Stimulated activated CD4-positive, alpha-beta T cell treated with anti-CD3 and anti-CD28 coated beads, Interleukin-2, amount 100 ng/mL, for 24 hours (primary cell): ENCODE measurements at places on chromosomes 12 and 14.

GRCh38 chr12:26198742-26199141 lies 3.4 kb downstream of the SSPN start:
- no peak for DNase-seq

DNA sequence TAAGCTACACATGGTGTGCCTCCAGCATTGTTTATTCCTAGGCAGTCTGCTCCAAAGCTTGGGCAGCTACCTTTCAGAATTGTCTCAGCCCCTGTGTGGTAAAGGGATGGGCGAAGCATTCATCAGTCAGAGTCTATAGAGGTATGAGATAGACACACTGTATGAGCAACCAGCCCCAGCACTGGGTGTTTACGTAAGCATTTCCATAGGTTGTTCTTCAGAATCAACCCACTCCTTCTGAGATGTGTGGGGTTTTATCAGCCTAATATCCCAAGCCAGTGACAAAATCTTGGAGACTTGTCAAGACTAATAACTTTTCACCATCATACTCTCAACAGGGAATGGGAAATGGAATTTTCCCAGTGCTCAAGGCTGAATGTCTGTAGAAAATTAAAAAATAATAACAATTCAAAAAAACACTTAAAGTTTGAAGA lies 98.2 kb downstream of the BTG1 start:
- no peak for DNase-seq

DNA sequence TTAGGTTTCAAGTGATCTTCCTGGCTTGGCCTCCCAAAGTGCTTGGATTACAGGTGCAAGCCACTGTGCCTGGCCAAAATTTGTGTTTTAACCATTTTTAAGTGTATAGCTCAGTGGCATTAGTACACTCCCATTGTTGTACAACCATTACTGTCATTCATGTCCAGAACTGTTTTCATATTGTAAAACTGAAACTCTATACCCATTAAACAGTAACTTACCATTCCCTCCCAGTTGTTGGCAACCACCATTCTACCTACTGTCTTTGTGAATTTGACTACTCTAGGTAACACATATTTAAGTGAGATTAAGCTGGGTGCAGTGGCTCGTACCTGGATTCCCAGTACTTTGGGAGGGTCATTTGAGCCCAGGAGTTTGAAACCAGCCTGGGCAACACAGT lies 67.3 kb upstream of the KCNH3 start:
- DNase-seq, result no peak

DNA sequence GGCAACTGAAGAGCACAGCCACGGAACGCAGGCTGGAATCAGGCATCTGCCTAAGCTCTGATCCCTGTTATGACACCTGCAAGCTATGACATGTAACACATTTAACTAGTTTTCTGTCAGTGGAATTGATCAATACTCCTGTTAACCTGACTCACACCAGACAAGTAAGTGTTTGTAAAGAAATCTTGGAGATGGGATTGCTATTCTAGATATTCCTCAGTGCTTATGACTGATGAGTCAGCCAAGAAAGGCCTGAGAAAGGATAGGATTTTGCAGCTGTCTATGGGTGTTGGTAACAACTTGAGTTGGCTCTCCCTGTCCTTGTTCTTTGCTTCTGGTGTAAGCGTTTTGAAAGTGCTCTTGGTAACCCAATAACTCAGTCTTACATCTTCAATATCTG lies 110.5 kb downstream of the GPR135 start:
- DNase-seq, result no peak

- no peak for DNase-seq
Observed at GRCh38 chr12:75505706-75506312, 5.6 kb downstream of the KRR1 start.

DNA sequence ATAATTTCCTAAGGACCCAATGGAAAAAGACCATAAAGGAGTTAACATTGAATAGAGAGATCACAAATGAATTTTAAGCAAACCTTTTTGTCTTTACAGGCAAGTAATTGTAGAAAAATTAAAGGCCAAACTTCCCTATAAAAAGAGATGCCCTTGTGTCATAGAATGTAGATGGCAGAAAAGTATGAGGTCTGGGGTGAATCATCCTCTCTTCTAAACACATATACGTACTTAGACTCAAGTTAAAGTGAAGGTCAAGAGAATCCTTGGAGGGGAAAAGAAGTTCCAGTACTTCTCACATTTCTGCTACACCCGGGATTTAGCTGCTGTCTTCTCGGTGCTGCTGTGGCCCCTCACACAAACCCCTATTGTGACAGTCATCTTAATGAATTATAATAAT lies 116.2 kb upstream of the ARID2 start:
- no peak for DNase-seq

- peak; percentile 81 for DNase-seq
Observed at GRCh38 chr12:14257734-14258574, 107.5 kb upstream of the ATF7IP start.

- peak; percentile 74 for DNase-seq
Observed at GRCh38 chr14:24430682-24431568, 1.2 kb downstream of the KHNYN start.

DNA sequence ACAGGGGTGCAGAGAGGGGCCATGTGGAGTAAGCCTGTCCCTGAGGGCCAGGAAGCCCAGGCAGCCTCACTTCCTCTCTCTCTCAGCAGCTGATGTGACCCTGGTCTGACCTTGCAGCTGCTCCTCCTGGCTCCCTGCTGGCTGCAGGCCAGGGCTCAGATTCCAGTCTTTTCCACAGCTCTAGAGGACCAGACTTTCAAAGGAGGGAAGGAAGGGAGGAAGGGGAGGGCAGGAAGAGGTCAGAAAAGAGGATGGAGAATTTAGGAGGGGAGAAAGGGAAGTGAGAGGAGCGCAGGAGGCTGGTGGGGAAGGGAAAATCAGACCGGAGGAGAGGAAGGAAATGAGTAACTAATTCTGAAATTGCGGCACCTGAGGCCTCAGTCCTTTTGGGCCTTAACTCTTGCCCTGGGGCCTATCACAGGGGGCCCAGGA lies 40.9 kb upstream of the VASH1 start:
- no peak for DNase-seq

- DNase-seq, result no peak
Observed at GRCh38 chr12:2803635-2804392, 8.7 kb upstream of the ITFG2 start.

GRCh38 chr12:90683871-90684270 lies 271.1 kb downstream of the CCER1 start:
- no peak for DNase-seq

DNA sequence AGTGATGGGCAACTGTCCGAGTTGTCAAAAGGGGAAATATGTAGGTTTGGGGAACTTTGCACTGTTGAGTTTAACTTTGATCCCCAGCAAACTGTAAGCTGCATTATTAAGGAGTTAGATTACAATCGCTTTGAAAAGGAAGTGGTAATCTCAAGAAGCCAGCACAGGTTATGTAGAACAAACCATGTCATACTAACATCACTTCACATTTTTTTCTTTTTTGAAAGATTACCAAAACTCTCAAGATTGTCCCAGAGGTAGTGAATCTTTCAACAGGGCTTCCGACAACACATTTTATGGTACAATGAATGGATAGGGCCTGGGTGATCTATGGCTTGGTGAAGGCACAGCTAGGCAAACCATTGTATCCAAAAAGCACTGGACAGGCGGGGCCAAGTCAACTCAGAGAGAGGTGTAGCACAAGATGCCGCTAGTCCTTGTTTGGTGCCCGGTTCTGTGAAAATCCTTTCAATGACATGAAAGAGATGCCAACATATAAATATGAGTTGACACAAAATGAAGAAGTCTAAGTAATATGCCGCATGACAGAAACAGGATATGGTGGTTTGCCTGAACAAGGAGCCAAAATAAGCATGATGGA lies 24.3 kb upstream of the PARP11 start:
- no peak for DNase-seq

GRCh38 chr12:111457071-111457470 lies 51.3 kb downstream of the SH2B3 start:
- DNase-seq, result no peak

GRCh38 chr12:87107270-87107669 lies 851.1 kb upstream of the MGAT4C start:
- no peak for DNase-seq

DNA sequence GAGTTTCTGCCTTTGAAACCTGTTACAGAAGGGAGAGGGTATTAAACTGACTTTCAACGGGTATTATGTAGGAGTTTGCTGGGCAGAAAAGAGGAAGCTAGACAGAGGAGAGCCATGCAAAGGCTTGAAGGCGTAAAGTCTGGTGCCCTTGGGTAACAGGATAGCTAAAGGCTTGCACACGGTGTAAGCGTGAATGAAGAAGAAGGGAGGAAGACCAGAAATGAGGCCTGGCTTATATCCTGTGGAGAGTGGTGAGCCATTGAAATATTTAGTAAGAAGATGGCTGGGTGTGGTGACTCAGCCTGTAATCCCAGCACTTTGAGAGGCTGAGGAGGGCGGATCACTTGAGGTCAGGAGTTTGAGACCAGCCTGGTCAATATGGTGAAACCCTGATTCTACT lies 22.6 kb downstream of the SUDS3 start:
- DNase-seq, result no peak

DNA sequence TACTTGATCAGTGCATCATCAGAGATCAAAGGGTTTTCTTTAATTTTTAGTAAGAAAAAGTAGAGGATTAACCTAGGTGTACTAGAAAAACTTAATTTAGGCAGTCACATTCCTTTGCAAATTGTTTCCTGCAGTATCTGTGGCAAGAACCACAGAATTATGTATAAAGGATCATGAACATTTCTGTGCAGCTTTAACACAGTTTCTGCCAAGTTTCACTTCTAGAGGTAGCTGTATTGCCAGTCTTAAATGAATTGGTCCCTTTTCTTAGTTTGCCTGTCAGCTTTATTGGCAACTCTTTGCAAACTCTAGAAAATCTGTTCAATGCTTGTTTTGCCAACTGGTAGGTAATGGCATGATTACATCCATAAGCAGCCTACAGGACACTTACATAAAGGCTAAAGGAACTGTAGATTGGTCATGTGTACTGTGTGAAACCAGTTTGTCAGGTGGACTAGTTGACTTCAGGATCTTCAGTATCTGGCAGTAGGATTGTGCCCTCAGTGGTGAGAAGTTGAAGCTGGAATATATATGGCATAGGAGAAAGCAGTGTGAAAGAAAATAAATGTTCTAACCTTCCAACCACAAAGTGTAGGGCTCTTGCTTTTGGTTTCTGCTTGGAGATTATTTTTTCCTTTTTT lies 75.9 kb downstream of the TTLL5 start:
- no peak for DNase-seq

- no peak for DNase-seq
Observed at GRCh38 chr14:84024231-84024820, 1505.6 kb upstream of the FLRT2 start.

GRCh38 chr14:89473989-89474388 lies 57.0 kb upstream of the FOXN3 start:
- no peak for DNase-seq

- no peak for DNase-seq
Observed at GRCh38 chr14:23380197-23380914, 3.5 kb downstream of the CMTM5 start.

- no peak for DNase-seq
Observed at GRCh38 chr14:68972507-68973218, 6.4 kb downstream of the ACTN1 start.

GRCh38 chr12:60853407-60853806 lies 1257.6 kb downstream of the SLC16A7 start:
- DNase-seq, result no peak

GRCh38 chr14:74940956-74941565 lies 14.3 kb downstream of the PGF start:
- DNase-seq, result no peak

DNA sequence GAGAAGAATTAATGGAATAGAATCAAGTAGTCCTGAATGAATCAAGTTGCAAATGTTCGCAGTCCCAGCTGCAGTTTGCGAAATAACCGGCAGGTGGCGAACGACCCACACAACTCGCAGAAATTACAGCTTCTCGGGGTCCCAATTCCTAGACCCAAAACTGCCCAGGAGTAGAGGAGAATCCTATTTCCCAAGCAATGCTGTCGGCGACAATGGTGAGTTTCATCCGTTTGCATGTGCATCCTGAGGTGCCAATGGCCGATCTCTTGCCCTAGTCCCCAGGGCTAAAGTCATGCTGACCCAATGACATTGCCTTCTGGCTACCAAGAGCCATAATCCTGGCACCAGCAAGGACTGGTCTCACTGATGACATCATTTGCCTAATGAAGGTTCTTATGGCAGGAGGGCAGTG lies 8.5 kb upstream of the ASCL1 start:
- DNase-seq, result peak; percentile 62

GRCh38 chr14:64423987-64424386 lies 35.8 kb downstream of the MTHFD1 start:
- DNase-seq, result no peak

DNA sequence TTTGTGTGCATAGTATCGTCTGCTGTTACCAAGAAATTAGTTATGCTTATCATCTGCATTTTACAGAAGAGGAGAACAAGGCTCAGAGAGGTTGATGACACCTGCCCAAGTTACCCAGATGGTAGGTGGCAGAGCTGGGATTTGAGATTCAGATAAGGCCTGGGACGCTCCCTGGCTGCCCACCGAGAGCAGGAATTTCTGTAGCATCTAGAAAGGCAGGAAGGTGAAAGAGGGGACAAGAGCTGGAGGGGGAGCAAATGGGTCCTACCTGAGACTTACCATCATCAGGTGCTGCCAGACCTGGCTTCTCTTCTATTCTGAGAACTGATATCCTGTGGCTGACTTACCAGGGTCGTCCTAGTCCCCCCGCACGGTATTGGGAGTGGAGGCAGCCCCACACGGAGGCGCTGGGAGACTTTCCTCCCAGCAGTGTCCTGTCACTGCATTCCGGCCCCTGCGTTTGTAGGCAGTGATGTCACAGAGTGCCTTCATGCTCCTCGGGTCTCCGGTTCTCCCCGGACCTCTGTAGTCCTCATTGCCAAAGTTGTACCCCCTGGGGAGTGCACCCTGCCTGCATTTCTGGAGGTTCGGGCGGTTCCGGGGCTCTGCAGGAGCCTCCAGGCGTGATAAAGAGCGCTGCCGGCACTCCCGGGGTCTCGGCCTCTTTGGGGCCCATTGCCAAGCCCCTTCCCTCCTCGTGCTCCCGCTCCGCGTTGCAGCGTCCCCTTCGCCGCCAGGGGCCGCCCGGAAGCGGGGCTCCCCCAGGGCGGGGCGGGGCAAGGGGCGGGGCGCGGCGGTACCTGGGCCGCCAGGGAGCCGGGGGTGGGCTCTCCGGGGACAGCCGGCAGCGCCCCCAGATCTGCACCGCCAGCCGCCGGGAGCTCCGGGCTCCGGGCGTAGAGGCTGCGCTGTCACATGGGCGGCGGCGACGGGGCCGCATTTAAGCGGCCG lies at the start of gene CABP1:
Gene CABP1 (plus strand): TSS at position 856 of the 951 bp plus-strand sequence. CDS start 60 bp downstream, at position 916.
- peak; percentile 82 for DNase-seq

DNA sequence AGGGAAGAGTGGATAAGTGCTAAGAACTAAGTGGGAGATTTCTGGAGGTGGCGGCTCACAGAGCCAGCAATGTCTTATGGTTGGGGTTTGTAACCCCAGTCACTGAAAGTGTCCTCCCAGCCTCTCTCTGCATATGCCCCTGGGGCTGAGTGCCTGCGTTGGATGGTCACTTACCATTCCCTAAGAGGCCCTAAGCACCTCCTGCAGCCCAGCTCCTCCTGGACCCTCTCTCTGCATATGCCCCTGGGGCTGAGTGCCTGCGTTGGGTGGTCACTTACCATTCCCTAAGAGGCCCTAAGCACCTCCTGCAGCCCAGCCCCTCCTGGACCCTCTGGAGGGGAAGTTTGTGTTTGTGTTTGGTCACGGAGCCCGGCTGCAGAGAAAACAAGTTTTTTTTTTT lies 425.8 kb downstream of the TMEM121 start:
- no peak for DNase-seq

- no peak for DNase-seq
Observed at GRCh38 chr12:13142747-13143146, 39.3 kb upstream of the GSG1 start.

GRCh38 chr12:25023808-25024207 lies 74.9 kb upstream of the BCAT1 start:
- DNase-seq, result no peak

GRCh38 chr12:33628087-33628486 lies 188.5 kb upstream of the SYT10 start:
- DNase-seq, result no peak
